RWPE2 (cell line): ENCODE measurements at places on chromosomes 2 and 18.
A peak's percentile ranks its signal among the peaks of the same experiment; 100 is the strongest.

GRCh38 chr2:104430359-104430740, 423.6 kb upstream of the POU3F3 start:
- H3K27ac ChIP-seq: no peak overlapping the region
- no peak overlapping the region for H3K4me3 ChIP-seq
- no peaks in the 10 kb centered on the region for H3K36me3 ChIP-seq
- H3K27me3 ChIP-seq: peaks cover 33% of the 10 kb centered on the region

- no peaks in the 10 kb centered on the region for H3K27me3 ChIP-seq
- no peak overlapping the region for H3K4me3 ChIP-seq
- DNase-seq: no peak
- no peaks in the 10 kb centered on the region for H3K36me3 ChIP-seq
- no peak overlapping the region for H3K27ac ChIP-seq
These were observed 154.3 kb downstream of the RNF152 start for GRCh38 chr18:61738488-61738887.

GRCh38 chr2:220533485-220533884, 906.1 kb downstream of the SLC4A3 start:
- H3K36me3 ChIP-seq: no peaks in the 10 kb centered on the region
- no peak for DNase-seq
- H3K4me1 ChIP-seq: no peaks in the 10 kb centered on the region
- no peak overlapping the region for H3K27ac ChIP-seq
- H3K27me3 ChIP-seq: no peaks in the 10 kb centered on the region

- H3K36me3 ChIP-seq: no peaks in the 10 kb centered on the region
- no peak overlapping the region for H3K4me3 ChIP-seq
- no peak for DNase-seq
- no peaks in the 10 kb centered on the region for H3K27me3 ChIP-seq
These were observed 176.2 kb downstream of the BCL2 start for GRCh38 chr18:63143330-63143771.

- H3K4me3 ChIP-seq: no peak overlapping the region
- H3K36me3 ChIP-seq: peaks cover 56% of the 10 kb centered on the region
- H3K27me3 ChIP-seq: no peaks in the 10 kb centered on the region
- peak; percentile 84 for DNase-seq
These were observed 37.0 kb upstream of the GRHL1 start for GRCh38 chr2:9914384-9915065.

GRCh38 chr2:100260712-100261620, 61.3 kb downstream of the LONRF2 start:
- H3K4me3 ChIP-seq: no peak overlapping the region
- H3K27ac ChIP-seq: no peak overlapping the region
- H3K36me3 ChIP-seq: no peaks in the 10 kb centered on the region
- H3K4me1 ChIP-seq: no peaks in the 10 kb centered on the region
- H3K27me3 ChIP-seq: no peaks in the 10 kb centered on the region
- DNase-seq: no peak

DNA sequence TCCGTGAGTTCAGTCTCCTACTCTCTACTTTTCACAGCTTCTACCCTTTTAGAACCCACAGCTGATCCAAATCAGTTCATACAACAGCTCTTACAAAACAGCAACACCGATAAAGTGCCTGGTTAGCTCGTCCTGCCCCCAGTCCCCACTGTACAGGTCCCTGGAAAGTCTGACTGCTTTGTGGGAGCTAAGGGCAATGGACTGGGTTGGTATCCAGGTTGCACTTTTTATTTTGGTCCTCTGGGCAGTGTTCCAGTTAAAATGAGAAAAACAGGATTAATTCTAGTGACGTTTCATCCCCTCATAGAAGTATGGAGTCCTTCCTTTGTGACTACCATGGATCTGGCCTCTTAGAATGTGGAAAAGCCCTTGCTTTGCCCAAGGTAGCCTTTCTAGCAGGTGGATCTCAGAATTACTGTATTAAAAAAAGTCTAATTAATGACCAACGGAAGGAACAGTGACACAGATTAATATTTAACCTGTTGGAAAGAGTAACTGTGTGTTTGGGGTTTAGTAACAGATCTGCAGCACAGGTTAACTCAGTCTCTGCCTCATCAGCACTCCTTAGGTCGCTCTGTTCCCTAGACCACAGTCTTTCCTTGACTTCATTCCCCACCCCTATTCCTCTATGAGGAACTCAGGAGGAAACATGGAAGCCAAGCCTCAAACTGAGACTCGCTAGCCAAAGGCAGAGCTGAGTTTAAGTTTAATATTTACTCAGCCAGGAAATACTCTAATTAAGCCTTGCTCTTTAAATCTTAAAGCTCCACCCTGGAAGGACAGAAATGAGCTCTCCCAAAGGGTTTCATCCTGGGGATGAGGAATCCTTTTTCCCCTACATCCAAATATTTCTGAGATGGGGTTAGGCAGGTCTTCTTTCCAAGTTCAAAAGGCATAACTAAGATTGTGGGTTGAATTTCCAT, 52.8 kb upstream of the ITGA6 start:
- no peaks in the 10 kb centered on the region for H3K36me3 ChIP-seq
- peaks cover 17% of the 10 kb centered on the region for H3K4me1 ChIP-seq
- peak overlapping the region; percentile 46 for H3K27ac ChIP-seq
- DNase-seq: no peak
- no peaks in the 10 kb centered on the region for H3K27me3 ChIP-seq

DNA sequence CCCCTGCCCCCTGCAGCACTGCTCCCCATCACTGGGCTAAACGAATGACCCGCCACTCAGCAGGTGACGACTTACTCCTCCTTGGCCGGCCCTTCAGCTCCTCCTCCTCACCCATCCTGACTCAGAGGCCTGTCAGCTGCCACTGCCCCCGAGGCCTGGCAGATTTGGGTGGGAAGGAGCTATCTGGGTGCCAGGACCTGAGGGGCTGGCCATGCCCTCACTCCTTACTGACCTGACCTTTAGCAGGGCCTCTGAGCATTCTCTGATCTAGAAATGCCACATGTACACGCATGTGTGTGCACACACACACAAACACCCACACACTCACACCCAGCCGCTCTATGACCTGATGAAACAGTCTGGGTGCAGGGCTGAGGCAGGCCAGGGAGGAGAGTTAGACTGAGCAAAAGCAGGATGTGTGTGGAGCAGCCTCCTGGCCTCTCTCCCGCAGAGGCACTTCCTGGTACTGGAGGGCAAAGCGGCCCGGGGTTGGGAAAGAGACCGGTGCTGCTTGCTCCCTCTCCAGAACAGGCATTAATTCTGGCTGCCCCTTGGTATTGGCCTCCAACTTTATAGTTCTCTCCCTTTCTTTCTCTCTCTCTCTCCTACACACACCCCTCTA, 68.0 kb downstream of the ZFP36L2 start:
- H3K4me3 ChIP-seq: no peak overlapping the region
- no peaks in the 10 kb centered on the region for H3K36me3 ChIP-seq
- H3K27me3 ChIP-seq: no peaks in the 10 kb centered on the region
- peak overlapping the region; percentile 97 for H3K27ac ChIP-seq
- peaks cover 43% of the 10 kb centered on the region for H3K4me1 ChIP-seq

DNA sequence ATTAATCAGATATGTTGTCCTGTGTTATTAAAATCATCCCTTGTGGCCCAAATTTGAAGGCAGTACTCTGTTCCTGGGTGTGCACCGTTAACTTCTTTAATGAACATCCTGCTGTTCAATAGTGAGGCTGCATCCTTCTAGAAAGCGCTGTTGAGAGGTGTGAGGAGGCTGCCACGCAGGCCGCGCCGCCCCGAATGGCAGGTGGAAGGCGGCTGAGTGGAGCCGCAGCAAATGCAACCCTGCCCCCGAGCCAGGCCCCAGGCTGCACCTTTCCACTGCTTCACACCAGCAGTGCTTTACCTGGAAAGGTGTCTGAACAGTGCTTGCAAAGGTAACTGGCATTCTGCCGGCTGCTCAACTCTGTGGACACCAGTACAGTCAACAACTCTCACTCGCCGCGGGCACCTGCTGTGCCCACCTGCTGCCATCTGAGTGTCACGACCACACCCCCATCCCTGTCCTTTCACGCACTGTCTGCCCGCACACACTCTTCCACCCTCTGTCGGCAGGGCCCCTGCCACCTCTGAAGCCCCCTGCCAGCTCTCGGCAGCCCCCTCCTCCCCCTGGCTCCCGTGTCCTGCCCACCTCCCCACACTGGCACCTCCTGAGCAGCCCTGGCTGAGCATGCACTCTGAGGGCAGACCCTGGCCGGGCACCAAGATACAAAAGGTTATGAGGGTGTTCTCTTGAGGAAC, 70.9 kb downstream of the ODC1 start:
- H3K36me3 ChIP-seq: no peaks in the 10 kb centered on the region
- no peaks in the 10 kb centered on the region for H3K4me1 ChIP-seq
- no peak overlapping the region for H3K4me3 ChIP-seq
- no peak overlapping the region for H3K27ac ChIP-seq
- no peaks in the 10 kb centered on the region for H3K27me3 ChIP-seq
- DNase-seq: no peak

- H3K4me1 ChIP-seq: no peaks in the 10 kb centered on the region
- DNase-seq: no peak
- no peak overlapping the region for H3K27ac ChIP-seq
- no peak overlapping the region for H3K4me3 ChIP-seq
- no peaks in the 10 kb centered on the region for H3K36me3 ChIP-seq
These were observed 70.3 kb upstream of the NCK2 start for GRCh38 chr2:105674401-105674800.

GRCh38 chr18:11383381-11383780, 226.0 kb upstream of the SLC35G4 start:
- no peak for DNase-seq
- no peaks in the 10 kb centered on the region for H3K36me3 ChIP-seq
- no peaks in the 10 kb centered on the region for H3K27me3 ChIP-seq
- no peak overlapping the region for H3K27ac ChIP-seq
- no peaks in the 10 kb centered on the region for H3K4me1 ChIP-seq

DNA sequence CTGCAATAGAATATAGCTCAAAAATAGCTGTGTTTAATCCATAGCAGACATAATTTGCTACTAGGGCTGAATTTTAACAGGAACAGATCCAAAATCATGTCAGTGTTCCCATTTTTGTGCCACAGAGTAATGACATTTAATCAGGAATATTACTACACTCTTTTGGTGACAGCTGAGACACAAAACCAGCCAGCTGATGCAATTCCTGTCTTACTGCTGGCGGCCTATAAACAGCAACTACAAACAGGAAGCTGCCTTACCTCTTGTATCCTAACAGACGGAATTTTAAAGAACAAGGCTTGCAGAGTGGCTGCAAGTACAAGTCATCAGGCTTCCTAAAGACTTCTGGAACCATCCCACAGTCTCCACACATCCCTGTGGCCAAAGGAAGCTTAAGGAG, 218.1 kb downstream of the ZNF521 start:
- DNase-seq: no peak

- no peak for DNase-seq
- no peaks in the 10 kb centered on the region for H3K36me3 ChIP-seq
- no peak overlapping the region for H3K27ac ChIP-seq
- no peak overlapping the region for H3K4me3 ChIP-seq
- H3K4me1 ChIP-seq: peaks cover 14% of the 10 kb centered on the region
These were observed 13.0 kb downstream of the ANTXR1 start for GRCh38 chr2:69026026-69026425.

- no peak for DNase-seq
- H3K4me3 ChIP-seq: no peak overlapping the region
- H3K27me3 ChIP-seq: peaks cover 20% of the 10 kb centered on the region
- peaks cover 3% of the 10 kb centered on the region for H3K4me1 ChIP-seq
These were observed 1.5 kb downstream of the EFR3B start for GRCh38 chr2:25043241-25043867.

- peak overlapping the region; percentile 94 for H3K27ac ChIP-seq
- H3K4me3 ChIP-seq: no peak overlapping the region
- H3K36me3 ChIP-seq: no peaks in the 10 kb centered on the region
- no peaks in the 10 kb centered on the region for H3K27me3 ChIP-seq
- DNase-seq: no peak
These were observed 56.0 kb downstream of the METTL4 start for GRCh38 chr18:2515171-2515787.

DNA sequence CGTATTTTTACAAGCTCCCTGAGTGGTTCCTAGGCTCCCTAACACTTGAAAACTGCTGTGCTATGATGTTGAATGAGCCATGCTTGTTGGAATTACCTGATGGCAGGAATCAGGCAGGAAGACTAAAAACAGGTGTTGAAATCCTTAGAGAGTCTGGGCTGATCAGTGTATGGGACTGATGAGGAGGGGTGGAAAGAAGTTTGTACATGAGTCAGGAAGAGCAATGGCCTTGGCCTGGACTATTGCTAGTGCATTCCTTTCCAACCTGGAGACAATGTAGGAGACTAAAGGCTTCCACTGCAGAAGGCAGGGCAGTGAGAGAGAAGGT, 25.0 kb upstream of the TMBIM1 start:
- peaks cover 25% of the 10 kb centered on the region for H3K4me1 ChIP-seq
- H3K4me3 ChIP-seq: no peak overlapping the region
- DNase-seq: no peak
- H3K36me3 ChIP-seq: no peaks in the 10 kb centered on the region

DNA sequence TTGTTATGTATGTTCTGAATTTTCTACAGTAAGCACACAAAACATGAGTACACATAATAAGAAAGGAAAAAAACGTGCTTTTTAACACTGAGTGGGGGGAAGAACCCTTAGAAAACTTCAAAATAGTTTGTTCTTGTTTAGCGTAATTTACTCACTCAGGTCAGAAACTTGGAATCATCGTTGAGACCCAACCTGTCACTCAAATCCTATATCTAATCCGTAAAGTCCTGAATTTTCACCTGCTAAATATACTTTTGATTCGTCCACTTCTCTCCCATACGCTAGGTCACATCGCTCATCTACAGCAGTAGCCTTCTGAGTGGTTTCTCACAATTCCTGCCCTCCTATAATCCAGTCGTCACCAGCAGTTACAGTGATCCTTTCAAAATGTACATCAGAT, 767 bp downstream of the TPRKB start:
- DNase-seq: no peak
- peaks cover 9% of the 10 kb centered on the region for H3K4me1 ChIP-seq
- H3K4me3 ChIP-seq: peak overlapping the region; percentile 45
- peak overlapping the region; percentile 62 for H3K27ac ChIP-seq
- no peaks in the 10 kb centered on the region for H3K27me3 ChIP-seq

- H3K36me3 ChIP-seq: no peaks in the 10 kb centered on the region
- H3K27ac ChIP-seq: no peak overlapping the region
- DNase-seq: no peak
These were observed 70.3 kb downstream of the CHST9 start for GRCh38 chr18:27114842-27115241.

- H3K4me1 ChIP-seq: peaks cover 12% of the 10 kb centered on the region
- no peaks in the 10 kb centered on the region for H3K36me3 ChIP-seq
- peak overlapping the region; percentile 88 for H3K27ac ChIP-seq
- DNase-seq: no peak
These were observed 134.4 kb upstream of the SEC11C start for GRCh38 chr18:59005262-59005661.

- H3K4me3 ChIP-seq: no peak overlapping the region
- DNase-seq: no peak
- no peaks in the 10 kb centered on the region for H3K27me3 ChIP-seq
- H3K27ac ChIP-seq: no peak overlapping the region
These were observed 10.1 kb downstream of the SRSF7 start for GRCh38 chr2:38740851-38741731.

DNA sequence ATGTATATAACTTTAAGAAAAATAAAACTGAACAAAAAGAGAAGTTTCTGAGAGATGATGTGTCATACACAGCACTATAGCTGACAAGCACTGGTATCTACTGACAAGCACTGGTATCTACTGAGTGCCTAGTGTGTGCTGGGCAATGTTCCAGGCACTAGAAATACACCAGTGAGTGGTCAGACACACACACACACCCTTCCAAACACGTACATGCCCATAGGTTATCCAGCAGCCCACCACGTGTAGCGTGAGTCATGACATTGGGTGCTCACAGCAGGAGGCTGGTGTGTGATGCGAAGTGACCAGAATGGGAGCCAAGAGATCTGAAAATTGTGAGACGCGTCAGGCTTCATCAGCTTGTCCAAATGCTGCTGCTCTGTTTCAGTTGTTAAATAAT, 12.2 kb upstream of the GNAL start:
- H3K27ac ChIP-seq: no peak overlapping the region
- no peaks in the 10 kb centered on the region for H3K4me1 ChIP-seq
- H3K36me3 ChIP-seq: no peaks in the 10 kb centered on the region
- H3K4me3 ChIP-seq: no peak overlapping the region
- DNase-seq: no peak
